Left lung (tissue), 14 donors: ENCODE measurements at places on chromosomes 1 and 21.

- DNase-seq: no peak
Observed at GRCh38 chr21:44890338-44890931, 16.9 kb upstream of the PTTG1IP start.

- DNase-seq: no peak
Observed at GRCh38 chr1:74429580-74429979, 82.8 kb downstream of the LRRC53 start.

- no peak for DNase-seq
Observed at GRCh38 chr1:33388805-33389771, 41.8 kb downstream of the PHC2 start.

- no peak for DNase-seq
Observed at GRCh38 chr1:52080014-52080415, 23.9 kb downstream of the BTF3L4 start.

GRCh38 chr1:30192969-30193630 lies 530.3 kb downstream of the MATN1 start:
- no peak for DNase-seq

DNA sequence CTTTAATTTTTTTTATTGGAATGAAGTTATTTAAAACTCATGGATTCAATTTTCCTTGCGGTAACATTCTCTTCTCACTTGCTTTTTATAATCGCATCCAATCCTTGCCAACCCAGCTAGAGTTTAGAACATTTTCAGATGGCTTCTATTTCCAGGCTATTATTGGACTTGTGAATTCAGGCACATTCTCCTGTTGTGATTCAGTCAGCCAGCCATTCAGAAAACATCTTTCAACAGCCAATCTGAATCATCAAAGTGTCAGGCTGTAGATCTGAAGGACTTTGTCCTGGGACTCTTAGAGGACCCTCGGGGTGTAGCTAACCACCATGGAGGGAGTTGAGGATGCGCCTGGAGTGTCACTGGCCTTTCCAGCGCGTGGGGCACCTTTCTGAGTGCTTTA lies 92.4 kb downstream of the PRDM2 start:
- no peak for DNase-seq

- DNase-seq: no peak
Observed at GRCh38 chr1:214983126-214983869, 99.2 kb upstream of the KCNK2 start.

- no peak for DNase-seq
Observed at GRCh38 chr1:187568067-187568466, 739.3 kb downstream of the PLA2G4A start.

GRCh38 chr21:36178349-36178748 lies 21.7 kb downstream of the DOP1B start:
- DNase-seq: no peak

- DNase-seq: no peak
Observed at GRCh38 chr1:212205006-212205405, 80.2 kb upstream of the PPP2R5A start.

DNA sequence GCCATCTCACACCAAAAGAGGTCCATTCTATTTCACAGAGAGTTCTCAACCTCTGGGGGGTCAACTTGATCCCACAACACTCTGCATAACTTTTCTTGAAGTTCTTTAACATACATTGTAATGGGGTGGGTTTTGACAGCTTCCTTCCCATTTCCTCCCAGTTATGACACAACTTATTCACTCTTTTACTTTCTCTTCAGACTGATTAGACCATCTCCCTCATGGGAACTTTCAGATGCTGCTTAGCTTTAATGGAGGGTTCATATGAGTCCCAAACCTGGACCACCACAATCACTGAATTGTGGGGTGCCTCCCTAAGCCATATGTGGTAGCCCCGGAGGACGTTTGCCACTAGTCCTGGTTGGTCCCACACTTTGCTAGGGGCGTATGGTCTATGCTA lies 28.3 kb upstream of the KCNJ15 start:
- no peak for DNase-seq

DNA sequence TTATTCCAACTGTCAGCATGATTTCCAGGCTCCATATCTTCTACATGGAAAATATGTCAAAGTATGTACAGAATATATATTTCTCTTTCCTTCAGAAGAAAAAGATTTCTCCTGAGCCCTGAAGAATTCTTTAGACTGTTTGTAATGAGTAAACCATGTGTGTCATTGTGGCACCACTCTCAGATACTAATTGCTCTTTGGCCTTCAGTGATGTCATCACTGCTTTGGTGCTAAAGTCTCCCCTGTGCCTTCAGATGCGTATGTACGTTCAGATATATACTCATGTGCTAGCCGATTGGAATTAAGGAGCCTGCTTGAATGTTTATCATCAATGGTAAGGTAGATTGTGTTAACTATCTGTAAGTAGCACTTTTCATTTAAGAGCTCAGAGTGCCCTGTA lies 20.6 kb upstream of the NBL1 start:
- no peak for DNase-seq
